Hindlimb muscle (tissue), 1 donor: ENCODE measurements at places on chromosomes 3 and 15. TPM values are rescaled to one million over a fixed set of nuclear protein-coding genes. Genes with fewer than 3 reads are reported as not detected.
A peak's percentile ranks its signal among the peaks of the same experiment; 100 is the strongest.

GRCh38 chr3:155391551-155391958 lies 98.1 kb upstream of the STRIT1 start:
- no peak for DNase-seq

GRCh38 chr3:13825821-13826220 lies 54.0 kb downstream of the WNT7A start:
- DNase-seq = no peak

DNA sequence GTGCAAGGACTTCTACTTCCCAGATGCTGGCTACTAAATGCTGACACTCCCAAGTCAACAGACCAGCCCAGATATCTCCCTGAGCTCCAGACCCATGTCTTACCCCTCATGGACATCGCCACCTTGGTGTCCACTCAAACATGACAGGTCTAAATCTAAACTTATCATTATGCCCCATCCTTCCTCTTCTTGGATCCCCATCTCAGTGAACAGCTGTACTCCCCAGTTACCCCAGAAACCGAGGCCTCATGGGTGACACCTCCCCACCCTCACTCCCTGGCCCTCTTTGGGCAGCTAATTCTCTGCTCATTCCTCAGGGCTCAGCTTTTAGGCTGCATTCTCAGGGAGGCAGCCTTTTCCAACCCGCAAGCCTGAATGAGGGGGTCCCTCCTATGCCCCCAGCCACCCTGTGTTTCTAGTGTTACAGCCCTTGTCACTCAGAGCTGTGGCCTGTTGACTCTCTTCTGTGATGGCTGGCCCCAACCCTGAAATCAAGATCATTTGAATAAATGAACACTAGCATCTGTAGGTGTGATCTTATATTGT lies 5.4 kb downstream of the EHD4 start:
- no peak for DNase-seq

DNA sequence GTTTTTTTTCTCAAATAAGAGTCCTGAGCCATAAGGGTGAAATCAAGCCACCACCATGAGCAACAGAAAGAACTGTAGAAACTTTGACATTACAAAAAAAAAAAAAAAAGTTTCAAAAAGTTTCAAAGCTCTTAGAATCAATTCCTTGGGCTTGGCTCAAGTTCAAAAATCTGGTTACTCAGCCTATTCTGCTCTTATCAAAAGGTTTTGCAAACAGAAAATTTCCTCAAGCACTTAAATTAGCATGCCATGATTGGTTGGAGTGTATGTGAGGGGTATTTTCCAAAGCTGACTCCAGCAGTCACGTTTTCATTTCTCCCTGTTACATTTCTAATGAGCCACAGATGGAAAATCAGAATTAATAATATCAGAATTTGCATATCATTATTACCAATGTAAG lies 12.1 kb upstream of the PEX5L start:
- no peak for DNase-seq

DNA sequence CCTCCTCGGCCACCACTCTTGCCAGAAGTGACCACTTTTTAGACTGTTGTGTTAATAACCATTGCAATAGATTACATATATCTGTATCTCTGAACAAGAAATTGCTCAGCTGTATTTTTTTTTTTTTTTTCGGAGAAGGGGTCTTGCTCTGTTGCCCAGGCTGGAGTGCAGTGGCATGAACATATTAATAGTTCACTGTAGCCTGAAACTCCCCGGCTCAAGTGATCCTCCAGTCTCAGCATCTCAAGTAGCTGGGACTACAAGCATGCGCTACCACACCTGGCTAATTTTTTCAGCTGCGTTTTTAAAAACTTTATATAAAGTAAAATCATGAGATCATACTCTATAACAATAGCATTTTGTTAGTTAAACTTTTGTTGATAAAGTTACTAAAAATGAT lies 609.0 kb downstream of the ZNF385D start:
- no peak for DNase-seq

DNA sequence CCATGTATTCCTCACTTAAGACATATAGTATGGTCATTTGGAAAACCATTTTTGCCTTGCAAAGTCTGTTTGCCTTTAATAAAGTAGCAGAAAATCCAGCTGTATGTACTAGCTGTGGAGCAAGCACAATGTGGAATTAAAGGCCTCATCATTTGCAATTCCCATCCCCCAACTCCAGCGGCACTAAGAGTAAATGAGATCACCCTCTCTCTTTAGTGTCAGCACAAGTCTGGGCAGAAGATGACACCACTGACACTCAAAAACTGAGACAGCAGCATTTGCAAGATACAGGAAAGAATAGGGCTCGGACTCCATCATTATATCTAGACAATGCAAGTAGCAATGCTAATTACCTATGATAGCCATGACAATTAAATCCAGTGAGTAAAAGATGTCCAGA lies 24.7 kb upstream of the DYNC1LI1 start:
- DNase-seq = no peak

GRCh38 chr3:69872783-69873378 lies 126.7 kb upstream of the SAMMSON start:
- DNase-seq = no peak

The GOLGA8T gene
- not detected for polyA plus RNA-seq

DNA sequence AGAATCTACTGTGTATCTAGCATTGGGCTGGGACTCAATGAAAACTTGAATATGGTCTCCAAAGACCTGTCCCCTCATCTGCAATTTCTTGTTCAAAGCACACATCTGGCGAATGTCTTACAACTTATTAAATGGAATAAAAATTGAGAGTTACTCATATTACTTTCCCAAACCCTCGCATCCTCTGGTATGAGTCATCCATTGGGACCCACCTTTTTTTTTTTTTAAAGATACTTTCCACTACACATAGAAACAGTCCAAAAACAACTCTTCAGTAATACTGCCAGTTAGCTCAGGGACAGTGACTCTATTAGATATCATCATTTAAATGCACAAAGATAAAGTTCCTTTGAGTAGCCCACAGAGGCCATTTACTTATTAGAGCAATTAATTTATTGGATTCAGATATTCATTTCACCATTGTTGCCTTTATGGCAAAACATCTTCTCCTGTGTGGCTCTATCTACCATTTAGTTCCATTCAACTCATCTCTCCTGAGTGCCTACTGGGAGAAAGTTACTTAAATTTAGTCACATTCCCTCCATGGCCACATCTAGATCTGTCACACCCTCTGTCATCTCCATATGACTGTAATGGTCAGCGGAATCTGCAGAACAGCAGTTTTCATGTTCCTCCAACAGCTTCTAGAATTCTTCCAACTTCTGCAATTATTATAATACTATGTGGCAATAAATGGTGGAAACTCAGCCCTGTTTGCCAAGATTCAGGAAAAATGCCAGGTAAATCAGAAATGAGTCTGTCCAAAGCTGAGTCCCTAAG lies 77.9 kb upstream of the ARHGEF3 start:
- peak; percentile 61 for DNase-seq

GRCh38 chr15:96337365-96338023 lies 7.0 kb downstream of the NR2F2 start:
- DNase-seq = no peak

GRCh38 chr3:31230425-31231223 lies 302.1 kb upstream of the STT3B start:
- DNase-seq = no peak

- DNase-seq = no peak
Measured at GRCh38 chr3:30476368-30477084, 129.9 kb upstream of the TGFBR2 start.

- no peak for DNase-seq
Measured at GRCh38 chr3:194269610-194270145, 81.5 kb downstream of the CPN2 start.

The MEIS2 gene
- 7.7 TPM for polyA plus RNA-seq

DNA sequence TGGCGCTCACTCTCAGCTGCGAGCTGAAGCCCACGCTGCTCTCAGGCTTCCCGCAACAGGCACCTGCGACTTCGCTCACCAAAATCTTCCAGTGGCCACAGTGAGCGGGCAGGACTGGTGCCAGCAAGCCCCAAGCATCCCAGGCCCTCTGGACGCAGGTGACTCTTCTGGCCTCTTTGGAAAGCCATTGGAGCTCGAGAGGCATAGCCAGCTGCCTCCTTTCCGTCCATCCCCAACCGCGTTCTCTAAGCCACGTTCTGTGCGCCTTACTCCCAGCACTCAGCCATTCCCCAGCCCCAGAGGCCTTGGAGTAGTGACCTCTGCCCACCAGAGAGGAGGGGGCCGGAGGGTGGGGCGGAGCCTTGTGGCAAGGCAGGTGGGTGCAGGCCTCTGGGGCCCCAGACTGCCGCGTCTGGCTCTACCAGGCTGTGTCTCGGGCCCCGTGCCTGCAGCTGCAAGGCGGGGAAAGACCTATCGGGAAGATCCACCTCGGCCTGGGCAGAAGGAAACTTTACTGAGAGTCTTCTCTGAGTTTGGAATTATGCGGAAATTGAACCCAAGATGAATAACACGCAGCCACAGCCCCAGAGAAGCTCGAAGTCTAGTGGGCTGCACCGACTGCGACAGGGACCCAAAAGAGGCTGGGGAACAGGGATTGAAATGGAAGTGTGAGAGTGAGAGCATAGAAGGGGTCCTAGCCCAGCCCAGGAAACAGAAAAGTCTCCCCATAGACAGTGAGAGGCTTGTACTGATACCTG lies 3.6 kb upstream of the SOX14 start:
- DNase-seq = no peak
